ENCODE measurements at places on chromosomes 12 and 14.

- DNase-seq: no peak
These were observed 24.6 kb upstream of the YBX3 start for GRCh38 chr12:10747730-10748129.

DNA sequence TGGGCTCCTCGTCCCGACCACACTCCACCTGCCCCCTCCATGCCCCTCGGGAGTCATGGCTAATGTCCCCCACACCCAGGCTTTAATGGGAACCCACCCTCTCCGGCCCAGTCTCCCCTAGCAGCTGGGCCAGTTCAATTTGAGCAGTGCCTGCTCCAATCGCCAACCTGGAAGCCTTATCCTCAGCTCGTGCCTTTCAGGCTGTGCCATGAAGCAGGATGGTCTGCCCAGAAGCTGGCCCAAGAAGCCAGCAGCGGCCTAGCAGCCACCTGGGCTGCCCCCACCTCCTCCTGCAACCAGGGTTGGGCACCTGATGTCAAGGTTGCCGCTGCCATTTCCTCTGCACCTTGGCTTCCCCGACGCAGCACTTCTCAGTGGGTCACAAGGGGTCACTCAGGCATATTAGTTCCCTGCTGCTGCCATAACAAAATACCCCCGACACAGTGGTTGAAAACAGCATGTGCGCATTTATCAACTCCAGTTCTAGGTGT lies 2.3 kb upstream of the CLBA1 start:
- no peak for DNase-seq

DNA sequence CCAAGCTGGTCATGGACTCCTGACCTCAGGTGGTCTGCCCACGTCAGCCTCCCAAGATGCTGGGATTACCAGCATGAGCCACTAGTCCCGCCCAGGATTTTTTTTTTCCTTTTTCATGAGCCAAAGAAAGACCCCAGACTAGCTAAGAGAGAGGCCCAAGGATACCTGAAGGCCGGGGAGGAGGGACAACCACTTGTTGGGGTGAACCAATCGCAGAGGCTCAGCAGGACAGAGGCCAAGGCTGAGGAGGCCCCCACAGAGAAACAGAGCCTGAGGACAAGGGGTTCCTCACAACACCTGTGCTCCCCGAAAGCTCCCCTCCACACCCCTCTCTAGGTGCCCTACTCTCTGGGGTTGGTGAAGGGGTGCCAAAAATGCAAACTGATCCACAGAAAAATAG lies 1.0 kb upstream of the SERPINA3 start:
- no peak for DNase-seq

- DNase-seq: no peak
These were observed 45.4 kb downstream of the A2ML1 start for GRCh38 chr12:8867786-8868185.

All from stimulated activated CD8-positive, alpha-beta memory T cell treated with anti-CD3 and anti-CD28 coated beads, Interleukin-7, amount 100 ng/mL, for 48 hours (primary cell).